Smooth muscle cell of the brain vasculature (primary cell): ENCODE measurements at places on chromosomes 7 and 10.

DNA sequence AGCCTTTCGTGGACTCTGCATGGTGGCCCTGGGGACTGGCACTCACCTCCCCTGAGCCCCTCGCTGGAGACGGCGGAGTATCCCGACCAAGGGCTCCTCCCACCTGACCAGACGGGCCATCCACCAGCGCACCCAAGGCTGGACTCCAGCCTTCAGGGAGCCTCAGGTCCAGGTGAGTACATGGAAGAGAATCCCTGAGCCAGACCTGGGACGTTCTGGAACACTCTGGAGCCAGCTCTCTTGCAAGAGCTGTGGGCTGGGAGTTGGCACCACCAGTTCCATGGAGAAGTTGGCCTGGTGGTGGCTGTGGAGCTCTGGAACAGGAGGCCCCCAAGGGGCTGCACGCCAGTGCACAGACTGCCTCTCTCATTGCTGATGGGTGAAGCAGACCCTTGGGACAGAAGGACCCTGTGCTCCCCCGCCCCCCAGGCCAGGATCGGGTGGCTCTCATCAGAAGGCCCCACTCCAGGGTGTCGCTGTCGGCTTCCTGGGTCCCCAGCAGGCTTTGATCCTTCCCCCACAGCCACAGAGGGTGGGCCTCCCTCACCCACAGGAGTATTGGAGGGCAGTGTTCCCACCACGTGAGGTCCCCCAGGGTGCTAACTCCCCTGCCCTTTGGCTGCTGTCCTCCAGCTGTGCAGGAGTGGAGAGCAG lies 189.9 kb downstream of the EBF3 start:
- no peak for DNase-seq

- no peak for DNase-seq
These were observed 2.4 kb downstream of the MKX start for GRCh38 chr10:27743012-27743876.

GRCh38 chr10:71099731-71100361 lies 112.5 kb upstream of the UNC5B start:
- no peak for DNase-seq

DNA sequence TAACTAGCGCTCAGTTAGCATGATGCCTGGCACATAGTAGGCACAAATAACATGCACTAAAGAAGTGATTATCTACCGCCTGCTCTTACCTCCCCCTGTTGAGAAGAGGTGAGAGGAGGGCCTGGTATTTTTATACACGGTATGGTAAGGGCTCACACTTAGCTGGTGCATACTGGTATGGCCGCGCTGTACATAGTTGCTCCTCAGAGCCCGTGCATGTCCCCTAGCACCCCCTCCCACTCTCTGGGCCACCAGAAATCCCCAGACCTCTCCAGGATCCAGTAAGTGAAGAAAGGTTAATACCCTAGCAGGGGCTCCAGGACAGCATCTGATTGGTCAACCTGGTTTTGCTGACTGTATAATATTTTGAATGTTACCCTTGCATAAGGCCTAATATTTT lies 121.4 kb downstream of the RAB11FIP2 start:
- no peak for DNase-seq

DNA sequence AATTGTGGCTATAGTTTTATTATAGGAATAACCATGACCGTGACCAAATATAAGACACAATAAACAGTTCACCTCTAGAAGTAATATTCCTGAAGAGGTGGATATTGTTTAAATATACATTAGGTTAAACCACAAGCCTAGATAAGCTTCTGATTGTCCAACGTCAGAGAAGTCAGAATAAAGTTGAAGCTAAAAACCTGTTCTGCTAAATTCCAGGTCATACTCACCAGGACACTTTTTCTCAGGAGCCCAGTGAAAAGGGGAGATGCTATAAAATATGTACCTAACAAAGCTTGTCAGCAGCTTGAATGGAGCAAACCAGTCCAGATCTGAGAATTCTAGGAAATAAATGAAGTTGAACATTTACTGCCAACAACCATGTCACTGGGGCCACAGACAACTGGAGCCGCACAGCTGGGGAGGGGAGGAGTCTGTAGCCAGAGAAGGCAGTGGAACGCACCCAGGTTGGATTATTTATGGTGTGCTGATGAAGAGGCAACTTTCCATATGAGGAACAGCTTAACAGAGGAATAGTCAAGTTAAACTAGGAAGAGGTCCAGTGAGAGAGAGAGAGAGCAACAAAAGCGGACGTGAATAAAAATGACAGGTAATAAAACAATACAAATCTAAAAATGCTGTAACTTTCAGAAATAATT lies 191.1 kb downstream of the ZNF438 start:
- no peak for DNase-seq

DNA sequence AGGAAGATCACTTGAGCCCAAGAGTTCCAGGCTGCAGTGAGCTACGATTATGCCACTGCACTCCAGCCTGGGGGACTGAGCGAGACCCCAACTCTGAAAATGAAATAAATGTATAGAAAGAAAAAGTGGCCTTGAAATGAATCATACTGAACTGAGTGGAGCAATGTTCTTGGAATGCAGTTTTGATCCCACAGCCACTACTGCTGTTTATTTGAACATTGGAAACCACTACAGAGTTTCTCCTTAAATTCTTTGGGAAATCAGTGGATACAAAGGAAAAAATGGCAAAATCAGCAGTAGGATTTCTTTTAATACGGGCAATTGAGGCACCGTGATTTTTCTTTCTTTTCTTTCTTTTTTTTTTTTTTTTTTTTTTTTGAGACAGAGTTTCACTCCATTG lies 637.4 kb downstream of the GALNT17 start:
- no peak for DNase-seq

GRCh38 chr7:152333134-152333533 lies 102.7 kb downstream of the KMT2C start:
- DNase-seq: no peak

GRCh38 chr10:89515031-89515841 lies 20.2 kb downstream of the SLC16A12 start:
- peak; percentile 90 for DNase-seq

GRCh38 chr7:139505563-139505962 lies 17.9 kb upstream of the CLEC2L start:
- no peak for DNase-seq

- no peak for DNase-seq
These were observed 134.3 kb downstream of the PRKCQ start for GRCh38 chr10:6445671-6446316.

DNA sequence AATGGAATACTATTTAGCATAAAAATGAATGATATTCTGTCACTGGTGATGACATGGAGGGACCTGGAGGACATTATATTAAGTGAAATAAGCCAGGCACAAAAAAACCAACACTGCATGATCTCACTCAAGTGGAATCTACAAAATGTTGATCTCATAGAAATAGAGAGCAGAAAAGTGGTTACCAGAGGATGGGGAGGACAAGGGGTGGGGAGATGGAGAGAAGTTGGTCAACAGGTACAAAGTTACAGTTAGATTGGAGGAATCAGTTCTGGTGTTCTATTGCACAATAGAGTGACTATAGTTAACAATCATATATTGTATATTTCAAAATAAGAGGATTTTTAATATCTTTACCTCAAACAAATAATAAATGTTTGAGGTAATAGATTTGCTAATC lies 24.7 kb upstream of the SLC18A3 start:
- DNase-seq: no peak

DNA sequence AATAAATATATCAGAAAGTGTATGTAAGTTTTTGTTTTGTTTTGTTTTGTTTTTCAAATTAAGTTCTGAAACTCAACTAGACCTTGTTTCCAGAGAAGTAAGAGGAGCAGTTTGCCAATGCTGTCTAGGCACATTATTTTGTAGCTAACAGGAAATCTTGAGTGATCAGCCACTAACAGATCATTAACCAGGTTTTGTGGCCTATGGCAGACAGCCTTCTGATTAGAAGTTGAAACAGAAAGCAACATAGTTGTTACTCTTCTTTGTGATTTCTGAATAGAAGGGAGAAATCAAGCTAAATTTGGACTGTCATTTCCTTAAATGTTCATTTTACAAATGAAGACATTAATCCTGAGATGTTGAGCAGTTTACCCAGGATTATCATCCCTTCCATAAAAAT lies 142.6 kb downstream of the PLXDC2 start:
- DNase-seq: no peak

- no peak for DNase-seq
These were observed at the start of gene NPC1L1 for GRCh38 chr7:44541028-44541869. Gene NPC1L1 (minus strand): TSS chr7:44541330. CDS start chr7:44541259, 71 bp downstream.

- no peak for DNase-seq
These were observed 217.6 kb downstream of the GFRA1 start for GRCh38 chr10:116055252-116055916.

GRCh38 chr7:106959753-106960152 lies 84.8 kb upstream of the PRKAR2B start:
- no peak for DNase-seq

GRCh38 chr10:121442086-121442935 lies 155.9 kb downstream of the FGFR2 start:
- DNase-seq: no peak

DNA sequence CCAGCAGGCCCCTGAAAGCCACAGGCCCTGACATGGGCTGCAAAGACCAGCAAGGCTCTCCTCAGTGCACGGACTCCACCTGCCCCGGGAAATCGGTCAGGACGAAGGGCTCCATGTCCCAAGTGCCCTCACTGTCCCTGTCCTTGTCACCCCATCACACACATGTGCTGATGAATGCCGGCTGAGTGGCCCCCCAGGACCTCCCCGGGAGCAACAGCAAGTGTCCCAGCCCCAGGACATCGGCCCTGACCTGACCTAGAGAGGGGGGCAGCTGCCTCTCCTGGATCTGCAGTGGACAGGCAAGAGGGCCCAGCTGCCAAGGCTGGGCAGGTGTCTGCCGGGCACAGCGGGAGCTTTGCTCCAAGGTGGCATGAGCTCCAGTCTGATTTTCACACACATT lies 49.8 kb downstream of the STK32C start:
- DNase-seq: no peak

- no peak for DNase-seq
These were observed 141.8 kb upstream of the ASAH2 start for GRCh38 chr10:50392966-50393718.

GRCh38 chr7:5492636-5493020 lies 69.0 kb upstream of the TNRC18 start:
- no peak for DNase-seq

DNA sequence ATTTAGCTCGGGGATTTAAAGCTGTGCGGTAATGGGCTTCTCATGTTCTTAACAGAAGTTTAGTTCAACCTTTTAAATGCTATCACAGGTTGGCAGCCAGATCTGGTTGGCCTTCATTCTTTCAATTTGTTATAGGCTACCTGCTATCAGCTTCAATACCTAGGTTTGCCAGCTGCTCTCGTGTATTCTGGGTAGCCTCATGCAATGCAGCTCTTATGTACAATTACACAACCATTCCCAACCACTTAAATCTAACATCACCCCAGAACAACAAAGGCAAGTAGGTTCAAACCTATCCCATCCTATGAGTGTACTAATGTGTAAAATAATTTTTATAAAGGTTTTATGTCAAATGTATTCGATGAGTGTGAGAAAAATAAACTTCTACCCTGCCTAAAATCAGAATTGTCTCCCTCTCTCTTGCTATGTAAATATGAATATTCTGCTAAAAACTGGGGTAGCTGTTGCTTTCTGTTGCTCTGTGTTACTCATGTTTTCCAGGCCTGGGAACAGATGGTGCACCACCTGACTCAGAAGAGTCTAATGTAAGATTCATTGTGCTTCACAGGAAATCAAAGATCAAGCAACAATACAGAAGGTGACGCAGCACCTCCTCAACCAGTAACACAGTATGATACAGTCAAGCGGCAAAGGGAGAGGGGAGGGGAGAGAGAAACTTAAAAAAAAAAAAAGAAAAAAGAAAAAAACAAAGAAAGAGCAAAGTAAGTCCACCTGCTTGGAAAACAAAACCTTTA lies 188.6 kb downstream of the ETV1 start:
- DNase-seq: peak; percentile 20

DNA sequence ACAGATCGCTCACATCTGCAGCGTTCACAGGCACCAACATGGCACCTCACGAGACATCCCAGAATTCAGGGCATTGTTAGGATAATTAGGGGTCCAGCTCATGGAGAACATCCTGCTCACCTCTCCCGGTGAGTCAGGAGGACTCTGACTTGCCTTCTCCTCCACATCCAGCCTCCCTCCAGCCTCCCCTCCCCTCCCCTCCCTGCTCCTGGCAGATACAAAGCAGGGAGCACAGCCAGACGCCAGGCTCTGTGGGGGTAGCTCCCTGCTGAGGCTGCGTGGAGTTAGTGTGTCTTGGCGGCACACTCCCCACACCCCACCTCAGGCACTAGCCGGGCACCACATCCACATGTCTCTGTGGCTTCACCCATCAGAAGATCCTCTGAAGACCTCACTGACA lies 320.6 kb downstream of the CXCL12 start:
- DNase-seq: no peak

DNA sequence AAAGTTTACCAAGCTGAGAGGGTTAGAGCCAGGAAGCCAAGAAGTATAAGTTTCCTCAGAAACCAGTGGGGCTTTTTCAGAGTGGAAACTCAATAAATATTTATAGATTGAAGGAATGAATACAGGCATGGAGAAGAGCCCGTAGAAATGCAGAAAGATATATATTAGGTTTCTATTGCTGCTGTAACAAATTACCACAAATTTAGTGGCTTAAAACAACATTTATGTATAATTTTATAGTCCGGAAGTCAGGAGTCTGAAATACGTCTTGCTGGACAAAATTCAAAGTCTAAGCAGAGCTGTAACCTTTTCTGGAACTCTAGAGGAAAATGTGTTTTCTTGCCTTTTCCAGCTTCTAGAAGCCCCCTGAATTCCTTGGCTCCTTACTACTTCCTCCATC lies 107.3 kb upstream of the SEMA3D start:
- no peak for DNase-seq

GRCh38 chr7:88546808-88547207 lies 212.7 kb upstream of the ZNF804B start:
- DNase-seq: peak; percentile 2
